ENCODE measurements at places on chromosomes 12 and 14.

GRCh38 chr12:112382866-112383265 is 635 bp upstream of the HECTD4 start:
- DNase-seq: no peak

- DNase-seq: no peak
Observed at GRCh38 chr12:18562531-18562930, 175.3 kb downstream of the PLCZ1 start.

DNA sequence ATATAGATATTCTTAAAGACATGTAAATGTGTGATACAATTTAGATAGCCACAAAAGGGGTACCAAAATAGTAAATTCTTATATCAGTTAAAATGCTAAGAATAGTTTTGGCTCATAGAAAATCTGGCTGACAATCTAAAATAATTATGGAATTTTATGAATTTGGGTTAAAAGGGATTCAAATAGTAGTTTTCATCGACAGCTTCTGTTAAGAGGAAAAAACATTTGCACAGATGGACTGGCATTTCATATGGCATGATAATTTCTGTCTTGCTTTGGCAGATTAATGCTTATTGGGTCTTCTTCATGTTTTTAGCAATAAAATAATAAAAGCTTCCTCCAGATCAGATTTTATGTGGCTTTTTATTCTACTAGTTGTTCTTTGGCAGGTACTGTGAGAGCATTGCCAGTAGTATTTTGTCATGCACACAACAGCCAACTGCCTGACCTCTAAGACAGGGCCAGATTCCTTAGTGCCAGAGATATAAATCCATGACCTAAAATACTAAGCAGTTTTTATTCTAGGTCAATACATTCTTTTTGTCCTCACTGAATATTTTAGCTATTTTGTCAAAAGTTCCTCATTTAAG is 9.1 kb downstream of the ABCD2 start:
- no peak for DNase-seq

DNA sequence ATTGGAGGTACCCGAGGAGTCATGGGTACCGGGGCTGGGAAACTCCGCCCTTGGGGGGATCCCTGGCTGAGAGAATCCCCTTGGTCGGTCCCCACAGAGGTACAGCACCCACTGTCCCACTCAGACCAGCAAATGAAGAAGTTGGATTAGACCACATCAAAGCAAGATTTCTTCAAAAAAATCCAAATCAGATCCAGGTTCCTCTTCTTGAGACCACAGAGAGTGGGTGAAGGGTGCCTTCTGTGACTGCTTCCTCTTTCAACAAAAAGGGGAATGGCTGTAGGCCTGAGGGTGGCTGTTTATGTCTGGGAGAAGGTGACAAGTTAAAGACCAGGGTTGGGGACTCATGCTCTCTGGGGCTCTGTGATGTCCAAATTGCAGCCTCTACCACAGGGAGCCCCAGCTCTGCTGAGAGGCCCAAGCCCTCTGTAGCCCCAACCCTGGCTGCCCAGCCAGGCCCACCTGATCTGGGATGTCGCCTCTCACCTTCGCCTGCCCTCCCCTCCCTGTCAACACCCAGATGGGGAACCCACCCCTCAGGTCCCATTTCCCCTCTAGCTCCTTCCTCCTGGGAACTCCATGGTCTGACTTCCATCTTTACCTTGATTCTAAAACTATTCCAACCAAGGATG is 50.9 kb downstream of the ZFP36L1 start:
- DNase-seq: no peak

DNA sequence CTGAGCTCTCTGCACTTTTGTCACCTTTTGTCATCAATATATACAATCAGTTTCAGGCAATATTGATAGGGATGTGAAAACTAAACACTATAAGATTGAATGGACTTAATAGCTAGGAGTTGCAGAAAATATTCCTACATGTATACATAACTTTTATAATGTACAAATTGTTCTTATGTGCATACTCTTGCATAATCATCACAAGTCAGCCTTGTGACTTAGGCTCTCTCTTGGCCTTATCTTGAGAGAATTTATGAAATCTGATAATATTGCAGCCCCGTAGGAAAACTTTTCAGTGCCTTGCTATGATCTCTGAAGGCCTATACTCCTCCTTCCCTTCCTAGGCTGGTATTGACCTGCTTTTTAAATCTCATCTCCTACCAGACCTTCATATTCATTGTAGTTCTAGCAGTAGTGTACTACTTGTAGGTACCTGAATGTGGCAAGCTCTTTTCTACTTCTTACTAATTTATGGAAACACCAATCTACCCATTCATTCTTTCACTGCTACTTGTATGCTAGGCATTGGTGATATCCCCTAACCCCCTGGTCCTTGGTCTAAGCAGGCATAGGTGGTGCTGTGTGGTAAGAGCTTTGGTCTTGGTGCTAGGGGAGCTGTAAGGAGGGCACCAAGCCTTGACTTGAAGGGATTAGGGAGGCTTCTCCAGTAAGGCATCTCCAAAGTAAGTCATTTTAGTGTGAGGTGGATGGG is 100.0 kb downstream of the PRKCH start:
- no peak for DNase-seq

- DNase-seq: no peak
Observed at GRCh38 chr12:6200256-6201212, at the start of gene CD9. CD9 (plus strand) TSS chr12:6200400; CDS start chr12:6200500, 100 bp downstream.

DNA sequence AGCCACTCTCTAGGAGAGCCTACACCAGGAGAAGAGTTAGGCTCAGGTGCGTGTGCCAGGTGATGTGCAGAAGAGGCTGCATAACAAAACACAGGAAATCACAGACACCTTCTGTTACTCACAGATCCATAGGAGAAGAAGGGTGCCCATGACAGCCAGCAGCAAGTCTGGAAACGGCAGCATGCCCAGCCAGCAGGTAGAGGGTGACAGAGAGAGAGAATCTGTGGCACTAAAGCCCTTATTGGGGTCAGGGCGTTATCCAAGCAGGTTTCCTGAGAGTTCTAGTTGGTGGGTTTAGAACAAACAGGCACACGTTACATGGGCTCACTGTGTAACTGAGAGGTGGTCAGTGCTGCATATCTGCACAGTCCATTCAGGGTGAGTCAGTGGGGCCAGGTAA is 14.9 kb upstream of the SLC8A3 start:
- DNase-seq: no peak

- no peak for DNase-seq
Observed at GRCh38 chr12:96375170-96375569, 25.1 kb downstream of the CDK17 start.

DNA sequence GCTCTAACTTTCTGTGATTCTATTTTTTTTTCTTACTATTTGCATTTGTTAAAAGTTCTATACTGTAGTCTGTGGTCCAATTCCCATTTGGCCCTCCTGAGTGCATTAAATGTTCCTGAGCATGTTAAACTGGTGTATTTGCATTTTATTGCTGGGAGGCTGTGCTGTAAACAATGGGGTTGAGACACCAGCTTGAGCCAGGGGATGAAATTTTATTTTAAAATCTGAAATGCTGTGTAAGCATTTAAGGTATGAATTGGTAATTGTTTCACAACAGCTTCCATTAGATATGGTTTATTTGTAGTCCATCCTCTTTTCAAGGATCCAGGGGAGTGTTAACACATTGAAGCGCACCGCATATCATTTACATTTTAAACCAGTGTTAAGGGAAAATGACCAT is 89.9 kb upstream of the RFX4 start:
- no peak for DNase-seq

- no peak for DNase-seq
Observed at GRCh38 chr12:91120781-91121180, 9.5 kb upstream of the LUM start.

GRCh38 chr12:118166946-118167345 is 31.0 kb downstream of the PEBP1 start:
- DNase-seq: no peak

DNA sequence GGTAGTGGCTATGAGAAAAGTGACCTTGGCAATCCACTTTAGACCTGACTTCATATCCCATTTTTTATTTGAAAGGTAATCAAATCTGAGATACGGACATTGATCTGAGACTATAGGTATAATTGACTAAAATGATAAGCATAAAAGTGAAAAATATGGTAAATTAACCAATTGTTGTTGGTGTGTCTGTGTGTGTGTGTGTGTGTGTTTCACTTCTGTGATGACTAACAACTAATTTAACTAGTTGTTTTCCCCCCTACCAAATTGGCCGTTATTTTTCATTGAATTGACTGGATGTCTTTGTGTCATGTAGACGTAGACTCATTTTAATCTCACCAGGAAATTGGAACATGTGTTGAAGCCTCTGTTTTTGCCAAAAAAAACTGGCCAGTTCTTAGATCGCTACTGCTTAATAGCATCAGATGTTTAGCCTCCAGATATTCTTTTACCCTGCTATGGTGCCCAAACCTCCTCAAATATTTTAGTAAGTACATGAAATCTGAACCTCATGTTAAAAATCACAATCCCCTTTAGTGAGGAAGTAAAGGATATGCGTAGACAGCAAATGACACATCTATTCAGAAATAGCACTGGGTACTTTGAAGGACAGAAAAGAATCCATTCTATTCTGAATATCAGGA is 395.0 kb downstream of the EGLN3 start:
- no peak for DNase-seq

DNA sequence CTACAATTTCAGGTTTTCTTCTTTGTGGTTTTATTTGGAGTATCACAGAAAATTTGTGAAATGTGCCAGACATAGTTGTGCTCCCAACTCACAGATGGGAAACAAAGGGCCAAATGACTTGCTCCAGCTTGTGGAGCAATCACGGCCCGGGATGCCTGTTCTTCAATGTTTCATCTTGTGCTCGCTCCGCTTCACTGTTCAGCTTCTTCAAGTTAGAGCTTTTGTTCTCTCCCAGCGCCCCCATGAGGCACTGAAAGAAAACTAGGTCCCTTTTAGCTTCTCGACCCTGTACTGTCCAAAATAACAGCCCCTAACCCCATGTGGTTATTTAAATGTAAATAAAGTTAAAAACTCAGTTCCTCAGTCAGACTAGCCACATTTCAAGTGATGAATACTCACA is 187.9 kb upstream of the STXBP6 start:
- DNase-seq: no peak

GRCh38 chr12:80183939-80184338 is 84.6 kb downstream of the OTOGL start:
- no peak for DNase-seq

GRCh38 chr12:62846491-62846890 is 88.5 kb downstream of the PPM1H start:
- no peak for DNase-seq
